Kasumi-1 (cell line): ENCODE measurements at places on chromosomes 6 and 20.

GRCh38 chr6:144012534-144012933 is 4.5 kb upstream of the PLAGL1 start:
- DNase-seq: no peak

- no peak for DNase-seq
These were observed 74.6 kb upstream of the RNF24 start for GRCh38 chr20:4089756-4090487.

DNA sequence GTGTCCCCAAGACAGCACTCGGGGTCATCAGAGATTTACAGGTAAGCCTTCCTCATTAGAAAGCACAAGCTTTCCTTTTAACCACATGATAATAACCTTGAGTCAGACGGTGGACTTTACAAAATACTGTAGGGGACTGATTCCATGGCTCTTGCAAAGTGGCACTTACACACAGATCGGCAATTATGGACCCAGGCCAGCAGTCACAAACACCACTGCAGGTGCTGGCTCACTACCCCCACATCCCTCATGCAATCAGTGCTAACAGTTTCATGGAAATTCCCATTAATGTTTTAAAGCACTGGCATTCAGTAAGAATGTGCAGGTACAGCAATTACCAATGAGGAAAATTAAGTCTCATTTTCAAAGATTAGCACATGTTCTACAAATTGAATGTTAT is 516.5 kb downstream of the PRKN start:
- no peak for DNase-seq

GRCh38 chr20:52801628-52802006 is 170.5 kb upstream of the TSHZ2 start:
- DNase-seq: no peak

GRCh38 chr20:40393197-40394079 is 295.6 kb downstream of the MAFB start:
- DNase-seq: no peak

DNA sequence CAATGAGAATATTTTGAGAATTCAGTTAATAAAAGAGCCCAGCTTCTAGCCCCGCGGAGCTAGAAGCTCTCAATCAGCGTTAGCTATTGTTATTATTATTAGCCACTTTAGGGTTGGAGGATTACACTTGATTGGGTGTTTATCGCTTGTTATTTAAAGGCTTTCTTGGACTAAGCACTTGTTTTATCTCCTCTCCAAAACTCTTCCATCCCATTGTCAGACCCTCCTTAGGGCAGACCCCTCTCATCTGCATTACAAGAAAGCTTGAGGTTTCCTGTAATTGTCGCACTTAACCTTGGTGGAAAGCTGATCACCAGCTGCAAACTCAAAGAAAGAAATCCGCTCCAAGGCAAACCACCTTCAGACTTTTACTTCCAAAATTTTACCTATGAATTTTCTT is 4.8 kb downstream of the DPPA5 start:
- DNase-seq: no peak

- no peak for DNase-seq
These were observed 9.7 kb downstream of the RPS6KA2 start for GRCh38 chr6:166617359-166617758.

GRCh38 chr20:5996765-5997164 is 46.3 kb downstream of the MCM8 start:
- peak; percentile 68 for DNase-seq

DNA sequence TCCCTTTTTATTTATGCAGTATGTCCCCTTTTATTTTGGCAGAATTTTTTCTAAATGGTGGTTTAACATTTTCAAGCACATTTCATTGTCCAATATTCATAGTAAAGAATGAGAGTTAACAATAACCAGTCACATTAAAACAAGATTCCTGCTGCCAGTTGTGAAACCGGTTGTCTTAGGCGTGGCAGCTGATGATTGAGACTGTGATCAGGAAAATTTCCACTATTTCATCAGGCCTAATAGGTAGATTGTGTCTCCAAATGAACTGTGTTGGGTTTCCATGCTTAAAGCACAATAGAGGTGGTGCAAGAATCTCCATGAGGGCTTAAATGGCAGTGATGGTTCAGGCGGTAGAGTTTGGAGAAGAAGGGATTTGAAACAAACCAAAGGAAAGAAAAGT is 15.3 kb downstream of the PRDM1 start:
- no peak for DNase-seq

DNA sequence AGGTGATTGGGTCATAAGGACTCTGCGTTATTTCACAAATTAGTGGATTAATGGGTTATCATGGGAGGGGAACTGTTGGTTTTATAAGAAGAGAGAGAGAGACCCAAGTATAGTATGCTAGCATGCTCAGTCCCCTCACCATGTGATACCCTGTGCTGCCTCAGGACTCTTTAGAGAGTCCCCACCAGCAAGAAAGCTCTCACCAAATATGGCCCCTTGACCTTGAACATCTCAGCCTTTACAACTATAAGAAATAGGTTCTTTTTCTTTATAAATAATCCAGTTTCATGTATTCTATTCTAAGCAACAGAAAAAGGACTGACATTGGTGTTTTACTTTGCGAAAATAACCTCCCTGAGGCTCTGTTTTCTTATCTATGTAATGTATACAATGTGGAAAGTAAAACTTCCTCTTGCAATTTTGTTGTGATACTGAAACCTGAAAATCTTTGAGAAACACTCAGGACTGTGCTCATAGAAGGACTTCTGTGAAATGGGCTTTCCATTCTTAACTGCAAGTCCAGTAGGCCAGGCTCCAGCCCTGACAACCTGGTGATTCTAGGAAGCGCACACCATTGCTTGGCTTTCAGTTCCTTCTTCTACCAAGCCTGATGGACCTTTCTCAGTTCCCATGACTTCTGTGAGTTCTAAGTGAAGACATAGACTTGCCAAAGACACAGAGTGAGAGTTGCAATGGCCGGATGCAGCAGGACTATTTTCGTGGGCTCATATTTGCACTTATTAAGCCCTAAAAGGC is 21.9 kb downstream of the SIRPD start:
- no peak for DNase-seq

GRCh38 chr6:132725471-132725870 is 11.6 kb upstream of the VNN1 start:
- no peak for DNase-seq

GRCh38 chr6:134667111-134667510 is 282.8 kb downstream of the ALDH8A1 start:
- no peak for DNase-seq

DNA sequence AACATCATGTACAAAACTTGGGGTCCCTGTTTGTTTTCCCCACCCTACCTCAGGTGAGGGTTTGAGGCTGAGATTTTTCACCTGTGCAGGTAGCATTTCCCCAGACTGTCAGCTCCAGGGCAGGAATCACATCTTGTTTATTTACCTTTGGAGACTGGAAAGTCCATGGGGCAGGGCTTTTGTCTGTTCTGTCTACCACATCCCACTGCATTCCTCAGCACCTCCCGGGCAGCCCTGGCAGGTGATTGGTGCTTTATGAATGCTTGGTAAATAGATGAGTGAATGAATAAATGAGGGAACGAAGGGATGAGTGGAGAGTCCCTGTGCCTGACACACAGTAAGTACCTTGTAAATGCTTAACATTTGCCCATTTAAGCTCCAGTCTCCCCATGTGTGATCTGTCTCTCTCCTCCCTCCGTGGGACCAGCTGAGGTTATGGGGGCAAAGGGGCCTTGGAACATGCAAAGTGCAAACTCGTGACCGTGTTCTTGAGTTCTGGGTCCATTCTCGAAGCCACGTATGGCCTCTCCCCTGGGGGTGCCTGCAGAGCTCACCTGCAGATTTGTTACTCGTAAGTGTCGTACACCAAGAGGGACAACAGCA is 69.7 kb upstream of the PMEPA1 start:
- no peak for DNase-seq

GRCh38 chr6:20158676-20159075 is 53.6 kb downstream of the MBOAT1 start:
- no peak for DNase-seq

DNA sequence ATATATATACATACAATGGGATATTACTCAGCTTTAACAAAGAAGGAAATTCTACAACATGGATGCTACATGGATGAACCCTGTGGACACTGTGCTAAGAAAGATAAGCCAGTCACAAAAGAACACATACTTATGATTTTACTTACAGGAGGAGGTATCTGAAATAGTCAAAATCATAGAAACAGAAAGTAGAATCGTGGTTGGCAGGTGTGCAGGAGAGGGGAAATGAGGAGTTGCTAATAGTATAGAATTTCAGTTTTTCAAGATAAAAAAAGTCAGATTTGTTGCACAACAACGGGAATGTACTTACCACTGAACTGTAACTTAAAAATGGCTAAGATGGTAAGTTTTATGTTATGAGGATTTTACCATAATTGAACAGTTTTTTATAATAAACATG is 706.3 kb downstream of the TFAP2A start:
- no peak for DNase-seq

- DNase-seq: no peak
These were observed 52.5 kb downstream of the MAN1A1 start for GRCh38 chr6:119297049-119297448.

DNA sequence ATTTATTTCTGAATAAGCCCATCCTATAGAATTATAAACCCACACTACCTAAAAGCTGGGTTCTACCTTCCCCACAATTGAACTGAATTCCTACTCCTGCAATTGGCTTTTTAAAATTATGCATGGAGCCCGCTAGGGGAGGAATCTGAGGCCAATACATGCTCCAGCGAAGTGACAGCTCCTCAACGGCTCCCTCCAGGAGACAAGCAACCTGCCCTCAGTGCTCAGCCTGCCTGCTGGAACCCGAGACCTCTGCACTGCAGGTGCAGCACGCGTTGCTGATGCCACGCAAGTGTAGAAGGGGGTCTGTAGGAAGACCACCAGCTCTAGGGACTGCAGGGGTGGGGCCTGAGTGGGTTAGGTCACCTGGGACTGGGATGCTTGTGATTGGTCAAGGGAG is 170.2 kb upstream of the CDYL start:
- no peak for DNase-seq

GRCh38 chr6:13924146-13924948 is 405 bp upstream of the RNF182 start:
- no peak for DNase-seq

- no peak for DNase-seq
These were observed 12.8 kb downstream of the SLC22A3 start for GRCh38 chr6:160360955-160361354.

GRCh38 chr6:136592930-136593673 is 42.9 kb upstream of the MAP7 start:
- DNase-seq: no peak

GRCh38 chr20:2745060-2745910 is 52.7 kb downstream of the EBF4 start:
- no peak for DNase-seq

GRCh38 chr6:41736186-41736733 is 852 bp upstream of the TFEB start:
- DNase-seq: no peak

- DNase-seq: no peak
These were observed 282.4 kb upstream of the HSF2 start for GRCh38 chr6:122116835-122117627.

DNA sequence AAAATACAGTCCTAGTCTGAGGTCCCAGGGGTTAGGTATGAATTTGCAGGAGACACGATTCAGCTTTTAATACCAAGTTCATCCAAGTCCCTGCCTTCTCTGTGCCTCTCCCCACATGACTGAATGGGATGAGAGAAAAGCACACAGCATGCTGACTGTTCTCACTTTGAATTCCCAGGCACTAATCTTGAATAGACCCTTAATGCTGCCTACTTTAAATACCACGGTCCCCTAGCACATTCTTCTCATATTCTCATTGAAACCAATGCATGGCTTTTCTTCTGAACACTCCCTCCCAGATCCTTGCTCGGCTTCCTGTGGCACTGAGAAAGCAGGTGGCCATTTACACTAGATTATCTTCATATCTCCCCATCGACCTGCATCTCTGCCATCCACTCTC is 30.1 kb upstream of the SCAF8 start:
- no peak for DNase-seq

- no peak for DNase-seq
These were observed 47.1 kb upstream of the TBC1D7 start for GRCh38 chr6:13375360-13375878.

DNA sequence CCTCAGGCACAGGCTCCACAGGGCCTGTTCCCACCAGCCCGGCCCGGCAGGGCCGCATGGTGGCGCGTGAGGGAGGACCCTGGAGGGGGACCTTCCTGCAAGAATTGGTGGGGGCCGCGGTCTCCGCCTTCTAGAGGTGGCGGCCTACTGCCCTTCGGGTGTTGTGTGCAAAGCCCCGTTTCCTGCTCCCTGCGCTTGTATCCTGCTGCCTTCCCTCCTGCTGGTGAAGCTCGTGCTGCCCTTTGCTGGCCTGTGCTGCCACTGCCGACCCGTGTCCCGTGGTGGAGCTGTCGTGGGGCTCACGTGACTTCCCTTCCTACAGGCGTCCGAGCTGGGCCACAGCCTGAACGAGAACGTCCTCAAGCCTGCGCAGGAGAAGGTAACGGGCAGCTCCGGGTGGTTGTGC is 8.4 kb upstream of the COL20A1 start:
- peak; percentile 60 for DNase-seq

DNA sequence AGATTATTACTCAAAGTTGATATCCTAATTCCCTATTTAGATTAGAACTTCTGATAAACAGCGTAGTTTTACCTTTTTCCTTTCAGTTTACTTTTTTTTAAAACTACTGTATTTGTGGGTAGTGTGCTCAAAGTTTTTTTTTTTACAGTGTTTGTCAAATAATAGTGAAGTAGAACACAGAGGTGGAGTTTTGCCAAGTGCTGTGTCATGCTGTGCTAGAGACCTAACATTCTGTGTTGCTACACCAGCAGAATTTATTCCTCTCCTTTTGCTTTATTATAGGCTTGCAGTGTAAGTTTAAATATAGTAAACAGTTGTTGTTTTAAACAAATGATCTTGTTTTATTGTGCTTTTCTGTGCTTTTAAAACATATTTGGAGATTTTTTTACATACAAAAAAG is 125.4 kb downstream of the HIVEP1 start:
- DNase-seq: no peak

- no peak for DNase-seq
These were observed 69.8 kb upstream of the RIN2 start for GRCh38 chr20:19688031-19688806.

- DNase-seq: no peak
These were observed 217.1 kb downstream of the ALDH8A1 start for GRCh38 chr6:134732763-134733162.

GRCh38 chr20:41182296-41183212 is 45.2 kb downstream of the PLCG1 start:
- no peak for DNase-seq

DNA sequence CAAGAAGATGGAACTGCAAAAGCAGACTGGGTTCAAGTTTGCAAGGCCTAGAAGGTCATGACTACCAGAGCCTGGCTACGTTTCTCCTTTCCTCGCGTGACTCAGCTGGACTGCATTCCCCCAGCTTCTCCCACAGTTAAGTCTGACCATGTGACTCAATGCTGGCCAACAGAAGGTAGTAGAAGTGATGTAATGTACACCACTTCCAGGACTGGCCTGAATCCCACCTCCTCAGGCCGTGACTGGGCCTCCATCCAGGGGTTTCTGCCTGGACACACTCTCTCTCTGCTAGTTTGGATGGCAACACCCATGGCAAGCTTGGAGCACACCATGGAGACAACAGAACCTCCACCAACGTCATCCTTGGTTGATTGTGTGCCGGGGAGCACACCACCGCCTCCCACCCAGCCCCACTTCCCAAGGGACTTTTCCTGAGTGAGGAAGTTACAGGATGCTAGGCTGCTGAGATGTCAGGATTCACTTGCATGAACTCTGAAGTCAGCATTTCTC is 112.0 kb upstream of the CDYL start:
- no peak for DNase-seq
